ENCODE measurements at places on chromosomes 3 and 15.

GRCh38 chr3:94459167-94459566 lies 396.3 kb downstream of the NSUN3 start:
- DNase-seq = no peak

DNA sequence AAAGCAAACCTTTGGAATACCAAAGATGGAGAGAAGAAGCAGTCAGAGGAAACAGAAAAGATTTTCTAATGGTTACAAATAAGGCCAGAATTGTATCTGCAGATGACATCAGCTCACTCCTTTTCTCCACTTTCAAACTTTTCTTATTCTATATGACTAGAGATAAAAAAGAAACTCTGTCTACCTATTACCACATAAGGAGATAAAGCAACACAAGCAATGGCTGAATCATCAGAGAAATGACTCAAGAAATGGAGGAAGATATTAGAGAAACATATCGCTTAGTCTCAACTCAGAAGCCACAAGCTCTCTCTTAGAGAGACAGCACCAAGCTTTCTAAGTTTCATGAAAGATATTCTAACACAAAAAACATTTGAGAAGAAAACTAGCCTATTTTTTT lies 784.0 kb downstream of the ZPLD1 start:
- no peak for DNase-seq

GRCh38 chr3:37905987-37906674 lies 44.5 kb downstream of the CTDSPL start:
- peak; percentile 81 for DNase-seq

DNA sequence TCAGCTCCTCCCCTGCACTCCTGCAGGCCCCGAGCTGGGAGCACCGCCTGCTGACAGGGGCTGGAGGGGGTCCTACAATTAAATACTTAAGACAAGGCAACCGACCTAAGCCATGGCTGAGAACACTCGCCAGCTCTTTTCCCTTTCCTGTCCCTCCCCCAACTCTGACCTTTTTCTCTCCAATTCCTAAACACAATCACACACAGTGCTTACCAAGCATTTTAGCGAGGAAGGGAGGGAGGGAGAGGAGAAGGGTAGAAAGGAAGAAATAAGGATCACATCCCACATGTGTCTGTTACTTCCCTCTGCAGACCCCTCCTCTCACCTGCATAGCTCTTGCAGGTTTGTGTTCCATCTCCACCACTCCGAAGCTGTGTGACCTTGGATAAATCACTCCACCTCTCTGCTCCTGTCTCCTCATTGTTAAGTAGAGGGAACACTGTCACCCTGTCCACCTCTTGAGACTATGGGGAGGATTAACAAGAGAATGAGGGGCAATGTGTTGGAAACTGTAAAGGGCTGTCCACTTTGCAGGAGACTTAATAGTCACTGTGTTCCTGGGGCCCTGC lies 63.6 kb downstream of the CYP11A1 start:
- DNase-seq = no peak

DNA sequence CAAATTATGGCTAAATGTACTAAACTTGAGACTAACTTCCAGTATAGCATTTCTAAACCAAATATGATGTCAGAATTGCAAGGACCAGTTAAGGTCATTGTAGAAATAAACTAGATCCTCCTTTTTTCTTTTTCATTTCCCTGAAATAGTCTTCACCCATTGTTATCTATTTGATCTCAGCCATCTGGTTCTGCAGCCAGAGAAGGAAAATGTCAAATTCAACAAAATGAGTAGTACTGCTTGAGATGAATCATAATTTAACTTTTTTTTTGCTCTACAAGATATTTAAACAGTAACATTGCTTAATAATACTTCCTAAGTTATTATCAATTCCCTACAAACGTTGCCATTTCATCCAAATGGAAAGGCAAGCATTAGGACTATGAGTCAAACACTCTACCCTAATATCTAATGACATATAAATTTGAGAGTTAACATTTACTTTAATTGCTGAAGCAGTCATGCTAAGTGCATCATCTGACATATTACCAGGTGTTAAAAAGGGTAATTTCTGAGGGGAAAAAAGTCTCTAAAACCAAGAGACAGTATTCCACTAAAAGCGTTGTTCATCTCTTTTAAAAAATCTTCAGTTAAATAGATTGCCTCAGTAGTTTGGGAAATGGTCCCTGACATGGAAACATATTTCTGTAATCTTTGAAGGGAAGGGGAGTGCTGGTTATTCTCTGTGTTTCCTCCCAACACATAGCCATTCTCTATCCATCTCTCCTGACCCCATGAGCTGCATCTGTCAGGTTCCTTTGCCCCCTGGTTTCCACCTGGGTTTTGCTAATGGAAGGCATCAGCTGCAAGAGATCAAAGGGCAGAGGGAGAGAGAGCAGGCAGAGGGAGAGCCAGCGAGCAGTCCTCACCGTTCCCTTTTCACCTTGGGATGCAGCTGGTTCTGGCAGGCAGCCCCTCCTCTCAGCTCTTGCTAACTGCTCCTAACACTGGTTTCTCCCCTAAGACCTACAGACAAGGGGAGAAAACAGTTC lies 138.5 kb downstream of the ARPP21 start:
- DNase-seq = no peak

DNA sequence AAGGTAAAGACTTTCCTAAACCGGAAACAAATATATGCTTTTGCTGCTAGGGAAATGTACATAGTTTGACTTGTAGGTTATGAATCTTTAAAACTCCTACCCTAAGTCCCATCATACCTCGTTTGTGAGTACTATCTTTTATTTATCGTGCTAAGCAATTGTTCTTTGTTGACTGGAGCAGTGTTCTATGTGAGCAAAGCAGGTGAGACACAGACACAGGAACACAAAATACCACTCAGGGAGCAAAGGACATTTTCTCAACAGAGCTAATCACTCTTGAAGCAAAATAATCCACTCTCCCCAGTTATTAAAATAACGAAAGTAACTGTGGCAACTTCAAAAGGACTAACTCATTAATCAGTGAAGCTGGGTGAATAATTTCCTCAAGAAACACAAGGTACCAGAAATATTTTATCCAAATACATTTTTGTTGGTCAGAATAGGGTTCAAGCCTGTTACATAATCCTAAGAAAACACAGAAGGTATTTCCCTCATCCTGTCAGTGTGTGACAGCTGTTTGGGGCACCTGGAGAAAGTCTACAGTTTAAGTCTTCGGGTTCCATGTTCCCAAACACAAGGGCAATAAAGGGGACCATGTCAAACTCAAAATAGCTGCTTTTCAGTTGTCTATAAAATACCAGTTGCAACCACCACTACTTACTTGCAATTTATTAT lies 407.7 kb downstream of the FOXP1 start:
- DNase-seq = no peak

DNA sequence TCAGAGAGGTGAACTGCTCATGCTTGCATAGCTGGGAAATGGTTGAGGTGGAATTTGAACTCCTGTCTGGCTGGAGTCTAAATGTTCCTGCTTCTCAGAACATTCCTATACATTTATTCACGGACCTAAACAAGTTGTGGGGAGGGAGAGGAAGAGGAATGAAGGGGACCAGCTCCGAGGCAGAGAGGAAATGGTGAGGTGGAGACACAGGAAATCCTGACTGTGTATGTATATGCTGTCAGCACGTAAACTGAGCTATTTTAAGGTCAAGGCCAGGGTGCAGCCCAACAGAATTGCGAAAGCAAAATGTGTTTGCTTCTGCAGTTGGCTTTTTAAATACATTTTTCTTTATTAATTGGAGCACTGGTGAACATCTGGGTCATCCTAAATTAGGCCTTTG lies 74.1 kb upstream of the POMGNT2 start:
- DNase-seq = peak; percentile 99

- no peak for DNase-seq
These were observed 2.5 kb upstream of the INAFM2 start for GRCh38 chr15:40320931-40321371.

GRCh38 chr3:104514371-104514770 lies 852.3 kb upstream of the ALCAM start:
- no peak for DNase-seq

GRCh38 chr3:192077795-192078497 lies 617.0 kb downstream of the PYDC2 start:
- DNase-seq = no peak

DNA sequence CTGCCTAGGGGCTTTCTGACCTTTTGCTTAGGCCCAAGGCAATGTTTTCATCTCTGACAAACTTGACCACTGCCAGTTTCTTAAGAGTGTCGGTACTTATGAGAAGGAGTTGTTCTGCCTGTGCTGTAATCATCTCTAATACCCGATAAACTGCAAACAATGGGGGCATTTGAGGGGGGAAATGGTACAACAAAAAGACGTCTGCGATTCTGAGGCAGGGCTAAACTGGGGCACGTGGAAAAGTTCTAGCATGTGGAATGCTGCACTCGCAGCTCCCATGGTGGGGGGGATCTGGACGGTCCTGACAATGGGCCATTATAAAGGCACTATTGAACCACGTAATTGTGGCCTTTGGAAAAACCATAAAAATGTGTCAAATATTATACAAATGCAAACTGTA lies 73.1 kb upstream of the SAMMSON start:
- DNase-seq = no peak

DNA sequence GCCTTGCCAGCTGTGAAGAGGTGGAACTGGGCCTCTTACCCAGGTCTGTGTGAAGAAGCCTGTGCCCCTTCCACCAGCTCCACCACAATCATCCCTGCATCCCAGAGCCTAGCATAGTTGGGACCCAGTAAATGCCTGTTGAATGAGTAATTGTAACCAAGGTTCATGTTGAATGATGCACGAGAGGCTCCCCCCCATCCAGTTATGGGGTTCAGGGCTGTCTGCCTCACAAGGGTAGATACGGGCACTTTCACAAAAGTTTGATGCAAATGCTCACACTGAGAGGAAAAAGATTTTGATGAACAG lies 29.5 kb upstream of the TSEN2 start:
- no peak for DNase-seq

DNA sequence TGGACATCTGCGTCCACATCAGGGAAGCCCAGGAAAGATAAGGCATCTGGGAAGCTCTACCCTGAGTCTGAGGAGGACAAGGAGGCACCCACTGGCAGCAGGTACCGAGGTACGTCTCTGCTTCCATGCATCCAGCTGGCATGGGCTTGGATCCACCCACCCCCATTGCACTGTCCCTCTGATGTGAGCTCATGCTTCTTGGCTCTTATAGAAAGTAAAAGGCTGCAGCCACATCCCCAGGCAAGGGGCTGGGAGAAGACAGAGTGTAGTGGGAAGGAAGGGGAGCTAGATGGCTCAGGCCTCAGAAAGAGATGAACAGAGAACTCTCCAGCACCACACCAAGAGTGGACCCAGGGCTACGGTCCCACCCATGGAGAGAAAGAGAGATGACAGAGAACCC lies 18.2 kb downstream of the PTH1R start:
- DNase-seq = no peak

- DNase-seq = no peak
These were observed 78.5 kb upstream of the SNRPA1 start for GRCh38 chr15:101373577-101373976.
